ENCODE measurements at places on chromosomes 6 and 20.

GRCh38 chr20:5914859-5915258, 35.5 kb downstream of the TRMT6 start:
- no peak for DNase-seq

DNA sequence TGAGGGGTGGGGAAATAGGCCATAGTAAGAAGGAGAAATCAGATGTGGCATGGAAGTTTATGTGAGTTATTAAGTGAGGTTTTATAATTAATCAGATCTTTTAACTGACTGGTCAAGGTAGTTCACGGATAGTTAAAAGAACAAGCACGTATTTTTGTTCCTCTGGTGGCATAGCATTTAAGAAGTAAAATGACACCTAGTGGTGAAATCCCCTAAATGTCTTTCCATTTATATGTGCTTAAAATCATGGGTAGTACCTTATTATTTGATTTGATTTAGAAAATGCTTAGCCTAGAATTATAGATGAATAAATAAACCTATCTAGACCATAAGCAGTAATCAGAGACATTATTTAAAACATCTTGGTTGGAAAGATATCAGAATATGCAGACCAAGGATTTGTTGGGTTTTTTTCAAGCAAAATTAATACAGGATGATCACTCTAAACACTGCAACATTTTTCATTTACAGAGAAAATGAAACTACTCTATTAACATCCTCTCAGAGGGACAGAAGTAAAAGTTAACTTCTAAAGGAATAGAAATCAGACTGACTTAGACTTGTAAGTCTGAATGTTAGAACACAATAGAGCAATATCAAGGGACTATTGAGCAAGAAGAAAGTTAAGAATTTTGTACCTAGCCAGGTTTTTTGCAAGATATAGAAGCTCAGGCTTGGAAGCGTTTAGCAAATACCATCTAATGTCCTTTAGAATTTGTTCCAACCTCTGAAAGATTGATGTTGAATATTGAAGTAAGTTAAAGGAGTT, 81.1 kb downstream of the STXBP5 start:
- peak; percentile 35 for DNase-seq

DNA sequence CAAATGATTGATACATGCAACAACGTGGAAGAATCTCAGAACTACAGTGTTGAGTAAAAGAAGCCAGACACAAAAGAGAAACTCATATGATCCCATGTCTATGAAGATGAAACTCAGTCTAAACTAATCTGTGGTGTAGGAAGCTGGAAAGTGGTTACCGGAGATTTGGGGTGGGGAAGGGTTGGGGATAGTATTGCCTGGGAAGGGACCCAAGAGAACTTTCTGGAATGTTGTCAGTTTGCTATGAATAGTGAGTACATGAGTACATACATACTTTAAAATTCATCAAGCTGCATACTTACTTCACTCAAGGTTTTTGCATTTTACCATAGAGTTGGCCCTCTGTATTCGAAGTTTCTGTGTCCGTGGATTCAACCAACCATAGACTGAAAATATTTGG, 106.0 kb downstream of the SAMD5 start:
- no peak for DNase-seq

DNA sequence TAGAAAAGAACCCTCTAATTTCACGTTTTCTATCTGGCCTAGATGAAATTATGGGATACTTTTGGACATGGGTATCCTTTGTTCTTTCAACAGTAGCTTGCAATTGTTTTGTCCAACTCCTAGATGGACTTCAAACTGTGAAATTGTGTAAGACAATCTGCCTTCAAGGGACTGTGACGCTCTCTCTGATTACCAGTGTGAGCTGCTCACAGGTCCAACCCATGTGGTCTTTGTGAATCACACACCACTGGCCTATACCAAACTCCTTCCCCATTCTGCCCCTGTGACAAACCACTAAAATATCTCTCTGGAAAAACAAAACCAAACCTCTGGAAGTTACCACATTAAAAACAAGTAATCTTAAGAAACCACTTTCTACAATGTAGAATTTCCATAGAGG, 59.5 kb downstream of the NINL start:
- no peak for DNase-seq

DNA sequence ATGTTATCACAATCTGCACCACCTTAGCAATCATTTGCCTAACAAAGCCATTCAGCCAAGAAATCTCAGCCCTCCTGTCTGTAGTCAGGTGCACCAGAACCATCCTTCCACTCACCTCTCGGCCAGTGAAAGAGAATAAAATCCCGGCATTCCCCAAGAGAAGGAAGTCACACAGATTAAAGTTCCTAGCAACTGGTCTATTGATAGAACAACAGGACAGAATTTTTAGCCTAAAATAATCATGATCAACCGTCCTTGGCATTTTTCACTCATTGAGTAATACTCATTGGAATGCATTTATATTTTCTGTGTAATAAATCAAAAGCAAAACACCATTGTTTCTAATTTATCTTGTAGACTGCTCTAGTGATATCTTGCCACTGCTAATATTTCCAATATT, 85.7 kb upstream of the CDH4 start:
- no peak for DNase-seq

GRCh38 chr6:169988769-169989550, 237.5 kb downstream of the ERMARD start:
- no peak for DNase-seq

- no peak for DNase-seq
These were observed 118.7 kb downstream of the TBX18 start for GRCh38 chr6:84645563-84646266.

DNA sequence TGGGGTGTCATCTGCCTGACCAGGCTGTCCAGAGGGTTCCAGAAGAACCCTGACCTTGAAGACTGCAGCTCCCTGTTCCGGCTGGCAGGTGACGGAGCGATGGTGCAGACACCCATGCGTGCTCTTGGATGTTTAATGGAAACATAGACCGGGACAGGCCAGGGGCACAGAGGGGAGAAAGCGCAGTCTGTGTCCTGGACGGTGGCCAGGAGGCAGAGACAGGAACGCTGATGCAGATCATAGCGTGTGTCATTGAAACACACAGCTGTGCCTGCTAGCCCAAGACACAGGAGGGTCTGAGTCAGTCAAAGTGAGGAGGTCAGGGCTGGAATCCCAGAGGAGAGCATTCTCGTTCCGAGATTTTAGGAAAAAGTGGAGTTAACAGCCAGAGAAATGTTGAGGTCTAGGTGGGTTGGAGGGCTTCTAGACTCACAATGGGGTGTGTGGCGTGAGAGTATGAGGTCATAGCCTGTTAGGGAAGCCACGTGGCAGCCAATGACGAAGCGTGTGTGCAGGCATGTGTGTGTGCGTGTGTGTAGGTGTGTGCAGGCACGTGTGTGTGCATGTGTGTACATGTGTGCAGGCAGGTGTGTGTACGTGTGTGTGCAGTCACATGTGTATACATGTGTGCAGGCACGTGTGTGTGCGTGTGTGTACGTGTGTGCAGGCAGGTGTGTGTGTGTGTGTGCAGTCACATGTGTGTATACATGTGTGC, 167.0 kb downstream of the ERMARD start:
- no peak for DNase-seq

DNA sequence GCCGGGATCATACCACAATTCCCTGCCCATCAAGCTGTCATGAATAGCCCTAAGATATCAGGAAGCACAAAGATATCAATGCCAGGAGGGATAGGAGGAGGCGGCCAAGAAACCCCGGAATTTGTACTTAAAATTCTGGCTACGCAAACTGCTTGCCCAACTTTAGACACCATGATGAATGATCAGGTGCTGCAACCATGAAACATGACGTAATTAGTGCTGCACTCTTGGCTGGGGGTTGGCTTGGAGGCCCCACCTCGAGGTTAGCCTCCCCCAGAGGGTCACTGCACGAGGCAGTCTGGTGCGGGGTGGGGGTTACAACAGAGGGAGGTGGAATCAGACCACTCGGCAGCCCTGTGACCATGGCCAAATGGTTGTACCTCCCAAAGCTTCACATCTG, 8.9 kb downstream of the SIRPA start:
- DNase-seq, result no peak

DNA sequence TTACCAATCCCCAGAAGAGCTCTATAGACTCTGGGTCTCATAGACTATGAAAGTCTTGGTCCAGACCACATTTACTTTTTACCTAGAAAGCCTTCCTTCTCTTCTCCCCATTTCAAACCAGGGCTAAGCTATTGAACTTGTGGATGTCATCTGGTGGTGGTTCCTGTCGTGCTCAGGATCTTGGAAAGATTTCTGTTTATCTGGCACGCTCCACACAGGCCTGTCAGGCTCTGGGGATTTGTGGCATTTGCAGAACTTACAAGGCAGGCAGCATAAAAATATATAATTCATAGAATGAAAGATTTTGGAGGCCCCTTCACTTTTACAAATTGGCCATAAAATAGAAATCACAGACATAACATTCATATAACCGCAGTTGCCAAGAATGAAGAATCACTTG, 188.1 kb downstream of the UST start:
- DNase-seq, result no peak

DNA sequence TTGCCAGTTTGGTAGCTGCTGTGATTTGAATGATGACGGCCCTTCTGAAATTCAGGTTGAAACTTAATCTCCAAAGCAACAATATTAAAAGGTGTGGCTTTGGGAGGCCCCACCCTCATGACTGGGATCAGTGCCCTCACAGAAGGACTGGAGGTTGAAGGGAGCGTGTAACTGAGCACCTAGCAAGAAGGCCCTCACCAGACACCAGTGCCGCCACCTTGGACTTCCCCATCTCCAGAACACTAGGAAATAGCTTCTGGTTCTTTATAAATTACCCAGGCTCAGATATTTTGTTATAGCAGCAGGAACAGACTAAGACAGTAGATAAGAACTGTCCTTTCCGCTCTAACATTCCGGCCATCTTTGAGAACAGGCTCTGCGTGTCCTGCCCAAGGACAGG, 243.1 kb downstream of the DLL1 start:
- no peak for DNase-seq

- DNase-seq, result no peak
These were observed 26.7 kb downstream of the ADA start for GRCh38 chr20:44624743-44625271.

DNA sequence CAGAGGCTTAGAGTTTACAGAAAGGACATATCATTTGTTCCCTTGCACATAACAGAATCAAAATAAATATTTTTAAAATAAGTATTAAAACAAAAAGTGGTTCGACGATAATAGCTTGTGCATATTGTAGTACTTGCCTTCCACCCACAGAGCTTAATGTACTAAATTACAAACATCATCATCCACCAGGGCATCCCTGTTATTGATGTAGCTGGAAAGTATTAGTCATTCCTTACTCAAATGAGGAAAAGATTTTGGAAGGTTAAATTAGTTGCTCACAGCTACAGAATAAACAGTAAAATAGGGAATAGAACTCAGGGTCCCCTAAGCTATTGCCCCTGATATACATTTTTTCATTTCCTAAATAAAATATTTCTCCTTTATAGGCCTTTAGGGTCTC, 150.3 kb downstream of the PTPRK start:
- DNase-seq, result no peak

DNA sequence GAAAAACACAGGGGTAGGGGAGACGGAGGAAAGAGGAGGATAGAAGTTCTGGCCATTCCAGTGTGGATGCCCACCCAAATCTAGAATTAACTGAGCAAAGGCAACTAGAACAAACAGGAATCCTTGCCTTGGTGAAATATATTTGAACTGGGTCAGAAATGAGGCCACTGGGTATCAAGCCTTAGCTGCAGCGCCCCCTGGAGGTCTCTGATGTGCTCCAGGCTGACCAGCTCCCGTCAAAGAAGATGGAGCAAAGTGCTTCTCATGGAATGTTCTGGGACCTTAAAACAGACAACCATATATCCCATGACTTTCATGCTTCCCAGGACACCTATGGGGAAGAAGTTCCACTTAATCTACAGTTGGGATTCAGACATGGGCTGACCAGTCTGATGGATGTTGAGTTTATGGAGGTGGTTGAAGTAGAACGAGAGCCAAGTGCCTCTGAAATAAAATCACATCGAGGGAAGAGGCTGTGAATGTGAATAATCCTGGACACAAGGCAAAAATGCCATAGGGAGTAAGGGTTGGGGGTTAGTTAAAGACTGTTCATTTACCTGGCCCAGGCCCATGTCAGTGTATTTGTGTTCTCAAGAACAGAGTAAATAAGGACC, 50.4 kb downstream of the HLA-DPB1 start:
- DNase-seq, result peak; percentile 57

DNA sequence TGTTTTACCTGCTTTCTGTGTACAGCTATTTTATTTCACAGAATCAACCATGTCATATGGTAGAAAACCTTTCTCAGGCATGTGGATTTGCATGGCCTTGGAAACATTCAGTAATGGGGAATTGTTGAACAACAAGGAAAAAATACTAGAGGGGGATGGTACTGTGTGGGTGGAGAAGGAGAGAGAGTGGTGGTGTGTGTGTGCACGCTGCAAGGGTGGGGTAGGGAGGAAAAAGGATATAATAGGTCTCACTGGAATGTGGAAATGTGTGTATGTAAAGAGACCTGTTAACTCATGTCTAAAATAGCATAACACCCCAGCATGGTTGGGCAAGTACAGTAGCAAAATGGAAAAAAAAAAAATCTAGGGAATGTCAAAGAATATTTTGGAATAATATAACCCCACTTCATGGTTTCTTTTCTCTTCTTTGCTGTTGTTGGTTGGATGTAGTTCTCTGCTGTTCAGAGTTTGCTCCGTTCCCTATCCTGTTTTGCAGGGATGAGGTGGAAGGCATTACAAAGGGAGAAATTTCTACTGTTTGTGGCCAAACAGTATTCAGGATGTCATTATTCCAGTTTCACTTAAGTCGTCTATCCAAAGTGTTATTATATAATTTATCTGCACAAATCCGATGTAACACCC, 93.9 kb upstream of the CITED2 start:
- DNase-seq, result no peak

GRCh38 chr6:116695401-116695800, 14.4 kb downstream of the KPNA5 start:
- peak; percentile 3 for DNase-seq

DNA sequence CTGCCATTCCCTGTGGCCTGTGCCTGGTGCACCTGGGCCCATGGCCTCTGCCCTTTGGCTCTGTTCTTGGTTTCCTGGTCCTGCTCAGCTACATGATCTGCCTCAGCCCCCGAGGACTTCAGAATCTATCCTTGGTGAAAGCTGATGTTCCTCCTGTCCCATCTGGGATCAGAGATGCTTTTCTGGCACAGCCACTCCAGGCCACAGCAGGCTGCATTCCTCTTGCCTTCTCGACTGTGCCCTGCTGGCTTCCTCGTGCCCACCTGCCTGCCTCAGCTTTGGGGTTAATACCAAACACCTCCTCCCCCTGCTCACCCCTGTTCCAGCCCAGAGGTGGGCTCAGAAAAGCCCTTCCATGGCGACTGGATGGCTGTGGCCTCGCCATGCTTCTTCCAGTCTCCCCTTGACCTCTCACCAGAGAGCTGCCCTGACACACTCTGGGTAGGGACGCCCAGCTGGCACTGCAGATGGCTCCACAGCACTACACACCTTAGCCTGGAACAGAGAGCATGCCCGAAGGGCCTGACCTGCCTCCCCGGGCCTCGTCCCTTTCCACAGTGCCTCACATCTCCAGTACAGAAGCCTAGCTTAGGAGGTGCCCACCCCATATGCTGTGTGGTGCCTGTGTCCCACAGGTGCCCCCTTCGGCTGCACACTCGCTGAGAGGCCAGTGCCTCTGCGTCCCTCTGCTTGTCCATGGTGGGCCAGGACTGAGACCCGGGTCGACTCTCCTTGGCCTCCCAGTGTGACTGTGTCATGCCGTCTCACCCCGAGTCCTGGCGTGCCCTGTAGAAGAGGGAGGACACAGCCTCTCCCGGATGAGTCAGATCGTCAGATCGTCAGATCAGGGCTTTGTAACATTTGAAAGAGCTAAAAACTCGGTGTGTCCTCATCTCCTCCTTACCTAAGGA, 148.8 kb downstream of the DTNBP1 start:
- peak; percentile 62 for DNase-seq
